ENCODE measurements at places on chromosomes 1 and 21.

GRCh38 chr1:204465546-204466415, 28.8 kb downstream of the PIK3C2B start:
- no peak for DNase-seq

- no peak for DNase-seq
These were observed 575.9 kb downstream of the USP25 start for GRCh38 chr21:16305686-16306085.

DNA sequence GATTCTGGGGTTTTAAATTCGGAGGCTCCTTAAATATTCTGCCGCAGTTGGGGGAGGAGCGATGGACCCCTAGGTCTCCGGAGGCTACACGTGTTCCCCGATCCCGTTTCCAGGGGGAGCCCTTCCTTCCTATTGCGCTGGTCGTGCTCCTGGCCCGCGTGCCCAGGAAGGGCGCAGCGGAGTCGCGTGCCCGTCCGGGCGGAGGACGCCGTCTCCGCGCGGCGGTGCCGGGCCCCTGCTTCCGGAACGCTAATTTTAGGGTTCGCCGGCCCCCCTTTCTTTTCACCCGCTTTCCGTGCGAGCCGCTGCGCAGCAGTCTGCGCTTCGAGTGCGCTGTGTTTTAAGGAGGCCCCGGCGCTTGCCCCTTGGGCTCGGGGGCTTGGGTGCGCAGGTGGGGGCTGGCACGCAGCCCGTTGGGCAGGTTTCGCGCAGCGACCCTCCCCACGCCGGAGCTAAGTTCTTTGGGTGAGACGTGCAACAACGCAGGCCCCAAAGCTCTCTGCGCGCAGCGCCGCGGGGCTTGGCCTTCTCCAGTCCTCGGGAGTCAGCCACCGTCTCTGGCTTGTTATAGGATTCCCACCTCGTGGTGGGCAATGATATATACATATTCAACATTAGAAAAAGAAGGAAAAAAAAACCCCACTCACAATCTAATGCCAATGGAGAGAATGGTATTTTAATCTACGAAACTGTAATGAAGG, 43.5 kb upstream of the DNAJC6 start:
- peak; percentile 87 for DNase-seq

DNA sequence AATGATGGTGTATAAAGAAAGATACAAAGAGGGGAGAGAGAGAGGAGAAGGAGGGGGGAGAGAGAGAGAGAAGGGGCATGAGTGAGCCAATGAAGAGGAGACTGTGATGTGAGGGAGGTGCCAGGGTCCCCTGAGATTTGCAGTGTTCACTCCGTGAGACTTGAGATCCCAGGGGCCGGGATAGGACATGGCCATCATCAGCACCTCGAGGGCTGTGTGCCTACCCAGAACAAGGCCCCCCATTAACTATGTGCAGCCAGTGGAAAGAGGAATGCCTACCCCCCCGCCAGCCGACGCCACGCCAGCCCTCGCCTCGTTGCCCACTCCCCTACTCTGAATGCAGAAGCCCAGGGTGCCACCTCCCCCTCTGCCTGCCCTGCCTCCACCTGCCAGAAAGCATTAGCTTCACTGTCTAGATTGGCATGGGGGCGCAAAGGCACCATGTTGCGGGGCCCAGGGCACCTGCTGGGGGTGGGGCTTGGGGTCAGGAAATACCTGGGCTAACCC, 14.8 kb downstream of the LGR6 start:
- DNase-seq = no peak

GRCh38 chr1:223212441-223212840, 69.4 kb upstream of the TLR5 start:
- no peak for DNase-seq

GRCh38 chr1:211639475-211640300, 35.7 kb downstream of the NEK2 start:
- no peak for DNase-seq

- no peak for DNase-seq
These were observed 2.9 kb downstream of the CRYZ start for GRCh38 chr1:74729741-74730478.

DNA sequence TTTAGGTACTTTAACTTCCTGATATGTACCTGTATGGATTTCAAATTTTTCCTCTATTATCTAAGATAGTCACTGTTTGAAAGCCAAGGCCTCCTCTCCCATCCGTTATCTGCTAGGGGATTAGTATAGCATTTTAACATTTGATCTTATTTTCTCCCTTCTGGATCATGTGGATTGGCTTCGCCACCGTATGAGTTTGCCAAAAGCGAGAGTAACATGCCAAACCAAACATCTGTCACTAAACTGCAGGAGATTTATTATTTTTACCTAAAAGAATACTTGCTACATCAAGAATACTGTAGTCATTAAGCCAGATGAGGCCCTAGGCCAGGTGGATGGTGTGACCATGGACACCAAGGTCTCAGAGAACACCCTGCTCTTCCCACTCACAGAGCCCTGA, 28.5 kb upstream of the EEIG2 start:
- no peak for DNase-seq

DNA sequence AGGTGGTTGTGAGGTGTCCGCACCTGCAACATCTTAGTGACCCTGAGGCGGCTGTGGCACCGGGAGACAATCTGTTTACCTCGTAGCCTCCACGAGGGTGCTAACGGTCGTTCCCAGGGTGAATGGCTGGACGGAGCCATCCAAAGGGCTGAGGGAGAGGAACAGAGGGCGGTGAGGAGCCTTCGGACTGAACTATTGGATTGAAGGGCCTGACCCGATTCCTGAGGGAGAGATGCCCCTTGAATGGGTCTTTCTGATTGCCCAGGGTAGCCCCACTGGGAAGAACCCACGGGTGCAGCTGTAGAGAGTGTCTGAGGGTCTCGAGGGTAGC, 2.3 kb downstream of the NR5A2 start:
- DNase-seq = no peak

GRCh38 chr1:57894315-57894714, 470.5 kb upstream of the DAB1 start:
- DNase-seq = no peak

- no peak for DNase-seq
These were observed 16.0 kb downstream of the PLCH2 start for GRCh38 chr1:2492091-2492490.

DNA sequence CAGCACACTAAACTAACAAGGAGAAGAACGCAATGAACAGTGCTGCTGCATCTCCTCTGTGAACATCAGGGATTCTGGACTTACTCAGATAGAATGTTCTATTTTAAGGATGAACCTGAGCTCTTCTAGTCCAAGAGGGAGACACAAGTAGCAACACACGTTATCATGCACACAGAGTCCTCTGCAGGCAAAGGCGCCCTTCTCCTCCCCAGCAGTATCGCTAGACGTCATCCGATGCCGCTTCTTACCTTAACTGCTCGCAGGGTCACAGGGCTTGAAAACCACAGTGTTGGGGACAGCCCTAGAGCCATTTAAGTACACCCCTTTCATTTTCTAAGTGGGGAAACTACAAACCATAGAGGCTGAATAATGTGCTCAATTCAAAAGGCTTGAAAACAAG, 74.5 kb downstream of the HIVEP3 start:
- DNase-seq = no peak

- no peak for DNase-seq
These were observed 52.5 kb downstream of the SELENOF start for GRCh38 chr1:86861424-86861823.

- DNase-seq = no peak
These were observed 217.6 kb upstream of the SAMSN1 start for GRCh38 chr21:14763695-14764064.

DNA sequence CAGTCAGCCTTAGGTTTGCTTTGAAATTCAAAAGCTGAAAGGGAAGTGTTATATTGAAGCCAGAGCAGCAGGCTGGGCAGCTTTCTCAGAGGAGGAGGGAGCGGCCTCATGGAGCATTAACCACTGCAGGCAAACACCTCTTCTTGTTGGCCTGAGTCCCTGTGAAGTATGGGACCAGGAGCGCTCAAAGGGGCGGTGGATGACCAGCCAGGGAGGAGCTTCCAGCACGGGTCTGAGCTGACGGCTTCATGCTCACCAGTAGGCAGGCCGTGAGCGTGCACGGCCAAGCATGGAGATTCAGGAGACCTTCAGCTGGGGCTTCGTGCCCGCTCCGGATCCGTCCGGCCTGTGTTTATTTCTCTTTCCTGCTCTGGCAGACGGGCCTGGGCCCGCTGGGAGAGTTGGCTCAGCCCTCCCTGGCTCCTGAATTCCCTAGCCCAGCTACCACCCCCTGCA, 245.2 kb downstream of the TRABD2B start:
- no peak for DNase-seq

DNA sequence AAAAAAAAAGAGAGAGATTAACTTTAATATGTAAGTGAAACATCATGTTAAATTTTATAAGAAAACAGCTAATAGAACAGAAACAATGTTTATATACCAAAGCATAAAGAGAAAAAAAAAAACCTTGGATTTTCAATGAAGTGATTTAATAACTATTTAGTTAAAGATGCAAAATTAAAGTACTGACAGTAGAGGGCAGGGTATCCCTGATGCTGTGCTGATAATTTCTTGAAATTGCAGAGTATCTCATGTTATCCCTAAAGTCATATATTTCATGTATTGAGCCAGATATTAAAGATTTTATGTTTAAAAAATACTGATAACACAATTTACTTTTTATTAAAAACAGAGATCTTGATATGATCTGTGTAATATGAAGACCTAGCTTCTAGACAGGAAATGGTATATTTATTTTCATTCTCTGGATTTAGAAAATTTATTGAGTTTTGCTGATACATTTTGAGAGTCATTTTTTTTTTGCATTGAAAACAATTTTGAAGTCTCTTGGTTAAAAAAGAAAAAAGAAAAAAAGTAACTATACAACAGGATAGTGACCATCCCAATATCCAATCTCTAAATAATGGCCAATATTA, 273.2 kb downstream of the USP25 start:
- no peak for DNase-seq

DNA sequence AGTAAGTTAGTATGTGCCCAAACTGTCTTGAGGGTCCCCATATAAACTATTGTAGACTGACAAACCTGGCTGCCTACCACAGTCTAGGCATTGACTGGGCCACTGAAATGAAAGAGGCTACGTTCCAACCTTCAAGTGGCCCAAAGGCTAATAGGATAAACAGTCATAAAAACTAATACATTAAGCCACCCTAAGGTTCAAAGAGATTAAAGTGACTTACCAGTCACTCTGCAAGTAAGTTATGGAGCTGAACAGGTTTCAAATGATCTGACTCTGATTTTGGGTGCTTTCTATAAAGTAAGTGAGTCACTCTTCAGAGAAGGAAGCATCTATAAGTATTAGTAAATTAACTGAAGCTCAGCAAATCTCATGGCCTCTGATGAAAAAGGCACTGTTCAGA, 38.0 kb downstream of the PLPP3 start:
- DNase-seq = no peak

GRCh38 chr1:162706003-162706402, 73.7 kb downstream of the DDR2 start:
- no peak for DNase-seq

- no peak for DNase-seq
These were observed 9.6 kb downstream of the CAMK2N1 start for GRCh38 chr1:20476265-20477038.

Measured in hematopoietic multipotent progenitor cell treated with erythropoietin and hydrocortisone succinate and interleukin-3 and kit ligand, for 17 days (in vitro differentiated cells).